Effector CD4-positive, alpha-beta T cell (primary cell): ENCODE measurements at places on chromosomes 7 and 10.

- no peak for DNase-seq
Measured at GRCh38 chr10:86387178-86387794, 20.7 kb upstream of the GRID1 start.

DNA sequence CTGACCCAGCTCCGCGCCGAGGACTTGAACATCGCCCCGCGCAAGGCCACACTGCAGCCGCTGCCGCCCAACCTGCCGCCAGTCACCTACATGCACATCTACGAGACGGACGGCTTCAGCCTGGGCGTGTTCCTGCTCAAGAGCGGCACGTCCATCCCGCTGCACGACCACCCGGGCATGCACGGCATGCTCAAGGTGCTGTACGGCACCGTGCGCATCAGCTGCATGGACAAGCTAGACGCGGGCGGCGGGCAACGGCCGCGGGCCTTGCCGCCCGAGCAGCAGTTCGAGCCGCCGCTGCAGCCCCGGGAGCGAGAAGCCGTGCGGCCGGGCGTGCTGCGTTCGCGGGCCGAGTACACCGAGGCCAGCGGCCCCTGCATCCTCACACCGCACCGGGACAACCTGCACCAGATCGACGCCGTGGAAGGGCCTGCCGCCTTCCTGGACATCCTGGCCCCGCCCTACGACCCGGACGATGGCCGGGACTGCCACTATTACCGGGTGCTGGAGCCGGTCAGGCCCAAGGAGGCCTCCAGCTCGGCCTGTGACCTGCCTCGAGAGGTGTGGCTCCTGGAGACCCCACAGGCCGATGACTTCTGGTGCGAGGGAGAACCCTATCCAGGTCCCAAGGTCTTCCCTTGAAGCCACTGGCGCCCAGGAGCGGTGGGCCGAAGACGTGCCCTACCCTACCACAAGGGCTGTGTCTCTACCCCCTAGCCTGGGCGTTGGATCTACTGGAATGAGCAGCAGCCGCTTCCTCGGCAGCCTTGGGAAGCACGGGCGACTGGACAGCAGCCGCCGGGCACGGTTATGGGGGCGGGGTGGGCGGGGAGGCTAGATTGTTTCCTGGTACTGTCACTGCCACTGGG, 945 bp downstream of the ADO start:
- DNase-seq = no peak

DNA sequence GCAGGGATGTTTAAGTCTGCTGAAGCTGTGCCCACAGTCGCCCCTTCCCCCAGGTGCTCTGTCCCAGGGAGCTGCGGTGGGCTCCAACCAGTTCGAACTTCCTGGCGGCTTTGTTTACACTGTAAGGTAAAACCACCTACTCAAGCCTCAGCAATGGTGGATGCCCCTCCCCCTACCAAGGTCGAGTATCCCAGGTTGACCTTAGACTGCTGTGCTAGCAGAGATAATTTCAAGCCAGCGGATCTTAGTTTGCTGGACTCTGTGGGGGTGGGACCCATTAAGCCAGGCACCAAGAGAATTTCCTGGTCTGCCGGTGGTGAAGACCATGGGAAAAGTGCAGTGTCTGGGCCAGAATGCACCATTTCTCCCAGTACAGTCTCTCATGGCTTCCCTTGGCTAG, 56.0 kb downstream of the CCDC7 start:
- DNase-seq = no peak

DNA sequence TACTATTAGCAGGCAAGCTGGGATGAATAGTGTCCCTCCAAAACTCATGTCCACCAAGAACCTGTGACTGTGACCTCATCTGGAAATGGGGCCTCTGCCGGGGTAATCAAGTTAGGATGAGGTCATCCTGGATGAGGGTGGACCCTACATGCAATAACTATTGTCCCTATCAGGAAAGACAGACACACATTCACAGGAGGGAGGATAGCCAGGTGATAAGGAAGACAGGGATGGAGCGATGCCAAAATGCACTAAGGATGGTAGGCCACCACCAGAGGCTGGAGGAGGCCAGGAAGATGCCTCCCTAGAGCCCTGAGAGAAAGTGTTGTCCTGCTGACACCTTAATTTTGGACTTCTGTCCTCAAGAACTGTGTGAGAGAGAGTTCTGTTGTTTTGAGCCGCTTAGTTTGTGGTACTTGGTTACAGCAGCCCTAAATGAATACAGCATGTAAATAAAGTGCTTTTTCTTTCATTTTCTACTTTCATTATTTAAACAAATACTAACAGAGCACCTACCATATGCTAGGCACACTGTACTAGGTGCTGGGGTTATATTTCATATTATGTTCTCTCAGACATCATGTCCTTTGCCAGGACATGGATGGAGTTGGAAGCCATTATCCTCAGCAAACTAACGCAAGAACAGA, 111.9 kb downstream of the USP6NL start:
- no peak for DNase-seq

DNA sequence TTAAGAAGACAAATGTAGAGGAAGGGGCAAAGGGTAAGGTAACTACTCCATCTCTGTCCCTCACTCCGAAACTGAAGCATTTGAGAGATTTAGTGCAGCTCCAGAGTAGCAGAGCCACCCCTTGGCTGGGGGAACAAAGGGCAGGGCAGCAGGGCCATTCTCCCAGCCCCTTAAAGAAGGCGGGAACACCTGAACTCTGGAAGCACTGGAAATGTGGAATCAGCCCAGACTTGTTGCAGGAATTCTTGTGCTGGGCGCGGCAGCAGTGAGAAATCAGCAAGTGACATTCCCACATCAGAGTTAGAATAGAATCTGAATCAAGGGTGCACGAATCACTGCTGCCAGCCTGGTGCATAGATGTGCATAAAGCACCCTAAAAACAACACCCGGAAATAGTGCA, 34.4 kb upstream of the GRM8 start:
- DNase-seq = no peak

- DNase-seq = no peak
Measured at GRCh38 chr10:86144301-86144700, 222.3 kb downstream of the GRID1 start.

DNA sequence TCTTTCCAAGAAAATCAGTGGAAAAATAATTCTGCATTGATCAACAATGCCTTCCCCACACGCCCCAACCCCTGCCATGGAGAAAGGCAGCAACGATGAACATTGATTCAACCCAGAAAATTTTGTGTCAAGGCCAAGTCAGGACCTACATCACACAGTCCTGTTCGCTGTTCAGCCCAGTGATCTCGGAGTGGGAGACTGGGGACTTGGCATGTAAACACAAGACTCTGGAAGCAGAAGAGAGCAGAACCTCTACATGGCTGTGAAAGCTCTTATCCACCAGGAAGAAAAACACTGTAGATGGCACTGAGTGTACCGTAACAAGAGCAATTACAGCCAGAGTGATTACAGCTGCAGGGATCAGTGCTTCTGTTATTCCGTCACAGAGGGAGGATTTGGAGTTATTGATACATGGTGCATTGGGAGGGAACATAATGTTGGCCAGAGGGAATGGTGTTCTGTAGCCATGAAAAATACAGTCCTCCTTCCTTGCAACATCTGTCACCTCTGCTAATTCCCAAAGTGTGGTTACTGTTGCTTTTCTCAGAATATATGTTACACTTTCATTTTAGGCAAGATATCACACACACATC, 136.6 kb downstream of the IQUB start:
- DNase-seq = no peak

DNA sequence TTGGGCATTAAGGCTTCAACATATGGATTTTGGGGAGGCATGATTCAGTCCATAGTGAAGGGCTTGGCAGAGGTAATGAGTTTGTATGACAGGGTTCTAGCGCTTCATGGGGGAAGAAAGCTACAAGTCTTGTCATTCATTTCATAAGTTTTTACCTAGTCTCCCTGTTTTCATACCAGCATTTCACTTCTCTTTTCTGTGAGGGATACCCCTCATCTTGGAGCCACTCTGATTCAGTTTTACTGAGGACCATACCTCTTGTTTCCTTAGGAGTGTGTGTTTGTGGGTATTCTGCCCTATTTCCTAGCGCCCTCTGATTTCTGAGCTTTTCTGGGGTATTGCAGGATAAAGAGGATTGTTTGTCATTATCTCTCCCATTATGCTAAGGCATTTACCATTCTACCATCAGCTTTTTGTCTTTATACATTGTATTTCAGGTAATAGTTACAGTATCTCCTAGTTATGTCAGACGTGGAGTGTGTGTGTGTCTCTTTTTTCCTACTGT, 6.8 kb downstream of the RSBN1L start:
- DNase-seq = no peak

DNA sequence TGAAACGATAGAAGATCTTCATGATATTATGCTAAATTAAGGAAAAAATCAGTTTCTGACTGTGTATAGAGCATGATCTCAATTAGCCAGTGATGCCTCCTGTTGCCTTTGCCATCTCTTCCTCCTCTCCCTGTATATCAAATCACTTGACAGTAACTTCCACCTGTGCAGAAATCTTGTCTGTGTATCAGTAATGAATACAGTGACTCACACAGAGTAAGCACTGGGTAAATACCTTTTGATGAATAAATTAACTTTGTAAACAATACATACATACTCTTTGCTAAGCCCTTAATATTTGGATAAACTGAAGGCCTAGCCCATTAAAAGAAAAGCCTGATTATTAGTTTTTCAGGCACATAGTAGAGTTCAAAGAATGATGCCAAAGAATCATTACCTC, 610.6 kb upstream of the NRP1 start:
- no peak for DNase-seq

- DNase-seq = no peak
Measured at GRCh38 chr7:120831260-120831659, 26.7 kb downstream of the TSPAN12 start.

- DNase-seq = no peak
Measured at GRCh38 chr7:117639966-117640365, 160.1 kb downstream of the CFTR start.

DNA sequence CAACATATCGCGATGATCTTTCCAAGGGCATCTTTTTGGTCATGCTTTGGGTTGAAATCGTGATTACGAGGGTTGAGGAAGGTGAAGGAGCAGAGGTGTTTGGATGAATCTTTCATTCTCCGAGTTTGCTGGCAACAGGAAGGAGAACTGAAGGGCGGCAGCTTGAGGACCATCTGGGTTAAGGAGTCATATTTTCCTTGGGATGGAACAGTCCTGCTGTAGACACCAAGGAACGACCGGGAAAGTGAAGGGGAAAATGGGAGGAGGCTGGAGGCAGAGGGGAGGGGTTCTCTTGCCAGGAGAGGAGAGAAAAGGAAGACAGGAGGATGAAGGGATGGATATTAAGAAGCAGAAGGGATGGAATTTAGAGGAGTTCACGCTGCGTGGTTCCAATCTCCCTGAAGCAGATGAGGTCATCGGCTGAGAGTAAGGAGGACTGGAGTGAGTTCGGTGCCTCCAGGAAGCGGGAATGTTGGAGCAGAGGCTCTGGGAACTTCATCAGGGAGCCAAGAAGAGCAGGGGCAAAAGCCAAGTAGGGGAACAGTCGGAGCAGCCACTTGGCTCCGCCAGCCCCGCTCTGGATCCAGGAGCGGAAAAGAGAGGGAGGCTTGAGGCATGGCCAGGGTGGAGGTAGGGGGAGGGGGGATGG, 116.6 kb upstream of the GALNT17 start:
- no peak for DNase-seq

DNA sequence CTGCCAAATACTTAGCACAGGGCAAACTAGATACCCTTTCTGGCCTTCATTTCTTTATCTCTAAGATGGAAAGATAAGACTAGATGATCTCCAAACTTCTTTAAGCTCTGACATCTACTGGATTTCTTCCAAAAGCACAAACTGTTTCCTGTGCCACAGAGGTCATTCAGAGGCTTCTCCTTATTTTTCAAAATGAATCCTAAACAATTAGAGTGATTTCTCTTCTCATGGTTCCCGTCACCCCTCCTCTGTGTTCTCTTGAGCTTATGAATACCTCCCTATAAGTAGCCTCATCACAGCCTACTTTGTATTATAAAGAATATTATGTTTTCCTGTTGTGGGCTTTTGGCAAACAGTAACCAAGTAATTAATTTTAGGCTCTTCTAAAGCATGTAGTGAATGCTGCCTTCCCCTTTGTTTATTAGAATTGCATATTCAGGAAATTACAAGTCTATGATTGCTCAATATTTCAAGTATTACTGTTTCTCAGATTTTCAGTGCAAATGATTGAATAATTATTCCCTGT, 179.5 kb downstream of the REEP3 start:
- DNase-seq = no peak

GRCh38 chr10:531541-531940, 157.9 kb downstream of the DIP2C start:
- no peak for DNase-seq

DNA sequence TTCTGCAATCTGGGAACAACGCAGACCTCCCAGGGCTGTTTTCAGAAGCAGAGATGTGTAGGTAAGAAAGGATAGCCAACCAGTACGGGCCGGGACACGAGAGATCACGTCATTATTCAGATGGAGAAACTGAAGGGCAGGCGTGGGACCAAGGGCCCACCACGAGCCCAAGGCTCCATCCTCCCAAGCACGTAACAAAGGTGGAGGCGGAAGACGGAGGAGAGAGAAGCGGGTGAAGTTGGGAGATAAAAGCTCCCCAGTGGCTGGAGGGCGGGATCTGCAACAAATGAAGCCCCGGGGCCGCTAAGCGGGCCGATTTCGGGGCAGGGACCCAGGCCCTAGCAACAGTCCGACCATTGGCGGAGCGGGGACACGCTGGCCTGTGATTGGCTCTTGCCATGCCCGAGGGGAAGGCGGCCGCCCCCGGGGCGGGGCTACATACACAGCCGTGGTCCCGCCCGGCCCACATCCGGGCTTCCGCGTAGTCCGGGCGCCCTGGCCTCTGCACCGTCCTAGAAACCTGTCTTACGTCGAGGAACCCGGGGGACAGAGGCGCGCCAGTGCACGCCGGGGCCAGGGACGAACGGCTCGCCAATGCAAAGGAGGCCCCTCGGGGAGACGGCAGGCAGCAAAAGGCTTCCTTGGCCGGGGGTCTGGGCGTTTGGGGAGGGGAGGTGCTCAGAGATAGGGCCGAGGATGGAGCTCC, 15.5 kb downstream of the HSPB1 start:
- peak; percentile 96 for DNase-seq

GRCh38 chr10:53597835-53598251, 825.3 kb upstream of the MBL2 start:
- no peak for DNase-seq

- no peak for DNase-seq
Measured at GRCh38 chr7:34396437-34397064, 261.5 kb upstream of the NPSR1 start.

GRCh38 chr10:42970451-42971250, 106.2 kb upstream of the RET start:
- no peak for DNase-seq

DNA sequence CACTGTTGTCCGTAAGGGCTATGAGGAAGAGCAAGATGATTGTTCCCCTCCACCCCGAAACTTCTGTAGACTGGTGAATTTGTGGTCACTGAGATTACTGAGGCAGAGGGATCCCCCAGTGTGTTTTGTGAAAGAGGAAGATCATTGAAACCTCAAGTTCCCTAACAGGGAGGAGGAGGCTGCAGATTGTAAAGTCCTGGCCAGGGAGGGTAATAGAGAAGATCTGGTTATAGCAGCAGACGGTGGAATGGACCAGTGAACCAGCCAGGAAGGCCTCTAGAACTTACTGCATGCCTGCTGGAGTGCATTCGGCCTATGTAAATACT, 31.1 kb downstream of the LMTK2 start:
- DNase-seq = no peak
